Kasumi-1 (cell line): ENCODE measurements at places on chromosomes 5 and 9.

DNA sequence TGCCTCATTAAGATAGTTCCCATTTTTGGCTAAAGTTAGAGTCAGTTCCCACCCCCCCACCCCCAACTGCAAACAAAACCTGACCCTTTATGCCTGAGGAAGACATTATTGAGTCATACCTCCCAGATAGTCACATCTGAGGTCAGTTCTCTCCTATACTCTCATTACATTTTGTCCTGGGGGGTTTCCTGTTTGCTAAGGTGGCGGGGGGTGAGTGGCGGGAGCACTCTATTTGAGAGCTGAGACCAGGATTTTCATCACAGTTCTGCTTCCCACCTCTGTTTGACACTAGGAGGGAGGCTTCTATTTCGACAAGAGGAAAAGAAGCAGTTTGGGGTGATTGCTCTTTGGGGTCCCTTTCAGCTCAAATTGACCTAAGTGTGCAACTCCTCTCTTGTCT, 59.4 kb upstream of the ICE1 start:
- DNase-seq = no peak

- no peak for DNase-seq
These were observed 1.4 kb upstream of the GABRB2 start for GRCh38 chr5:161547738-161548486.

GRCh38 chr5:13993926-13994325, 49.4 kb upstream of the DNAH5 start:
- no peak for DNase-seq

- peak; percentile 90 for DNase-seq
These were observed 420 bp downstream of the BOD1 start for GRCh38 chr5:173615884-173616576.

DNA sequence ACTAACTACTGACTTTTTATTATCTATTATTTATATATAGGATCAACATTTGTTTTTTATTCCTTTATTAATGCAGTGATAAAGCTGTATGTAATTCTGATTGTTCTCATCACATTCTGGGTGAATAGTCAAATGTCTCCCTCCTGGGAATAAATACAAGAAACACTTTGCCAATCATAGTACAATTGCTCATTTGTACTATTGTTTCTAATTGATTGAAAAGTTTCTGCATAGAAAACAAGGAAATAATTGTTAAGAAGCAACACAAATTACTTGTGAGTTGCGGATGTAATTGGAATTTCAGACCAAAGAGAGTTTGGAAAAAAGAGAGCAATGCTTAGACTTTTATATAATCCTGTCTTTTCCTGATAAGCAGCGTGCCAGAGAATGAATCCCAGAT, 1013.9 kb downstream of the EFNA5 start:
- no peak for DNase-seq

- no peak for DNase-seq
These were observed 163.8 kb downstream of the SEC61B start for GRCh38 chr9:99385814-99386279.

DNA sequence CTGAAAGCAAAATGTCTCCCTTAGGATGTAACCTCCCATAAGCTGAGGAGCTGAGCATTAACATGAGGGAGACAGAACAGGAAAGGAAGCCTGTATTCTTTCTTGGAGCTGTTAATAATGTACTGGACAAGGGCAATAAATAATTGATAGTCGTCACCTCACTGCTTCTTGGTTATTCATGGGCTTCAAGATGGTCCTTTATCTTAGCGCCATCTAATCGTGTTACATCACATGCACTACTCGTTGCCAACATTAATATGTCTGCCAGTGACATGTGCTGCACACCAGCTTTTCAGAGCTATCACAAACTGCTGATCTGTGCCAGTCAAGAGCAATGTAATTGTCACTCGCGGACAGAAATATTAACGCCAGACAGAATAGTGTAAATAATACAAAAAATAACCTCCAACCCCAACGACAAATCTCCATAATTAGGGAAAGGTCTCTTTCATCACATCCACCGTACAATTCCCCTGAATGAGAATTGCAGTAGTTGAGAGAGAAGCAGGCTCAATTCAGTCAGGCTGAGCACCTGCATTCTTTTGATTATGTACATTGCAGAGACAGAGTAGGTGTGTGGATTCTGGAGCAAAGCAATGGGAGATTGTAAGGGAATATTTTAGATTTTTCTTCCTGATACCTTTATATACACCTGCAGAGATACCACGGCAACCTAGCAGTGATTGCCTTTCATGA, 267.1 kb downstream of the SPATA31D1 start:
- no peak for DNase-seq

DNA sequence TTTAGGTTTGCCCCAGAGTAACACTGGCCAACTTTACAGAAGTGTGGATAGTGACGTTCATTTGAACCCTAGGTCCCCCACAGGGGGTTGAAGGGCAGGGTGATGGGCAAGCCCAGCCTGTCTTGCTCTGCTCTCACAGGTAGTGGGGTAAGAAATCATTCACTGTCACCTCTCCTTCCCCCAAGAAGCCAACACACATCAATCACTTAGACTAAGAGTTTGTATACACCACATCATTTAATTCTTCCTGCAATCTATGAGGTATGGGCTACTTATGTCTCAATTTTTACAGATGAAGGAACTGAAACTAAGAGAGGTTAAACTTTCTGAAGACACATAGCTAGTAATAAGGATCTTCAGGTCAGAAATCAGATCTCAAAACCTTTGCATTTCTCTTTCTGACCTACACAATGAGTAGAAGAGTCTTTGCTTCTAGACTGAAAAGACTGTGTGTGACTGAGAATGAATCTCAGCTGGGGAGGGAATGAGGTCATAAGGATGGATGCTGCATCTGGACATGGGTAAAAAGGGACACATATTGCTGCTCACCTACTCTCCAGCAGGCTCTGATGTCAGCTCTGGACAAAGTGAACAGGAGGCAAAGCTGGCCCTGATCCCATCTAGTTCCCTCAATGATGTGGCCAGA, 81.0 kb upstream of the EQTN start:
- DNase-seq = no peak

- no peak for DNase-seq
These were observed 6.6 kb downstream of the GRK6 start for GRCh38 chr5:177432839-177433657.

GRCh38 chr5:50653946-50654345, 12.5 kb upstream of the PARP8 start:
- DNase-seq = peak; percentile 96
